ENCODE measurements at places on chromosomes 4 and X.

- no peak for DNase-seq
Measured at GRCh38 chr4:71595576-71596108, 188.2 kb downstream of the GC start.

DNA sequence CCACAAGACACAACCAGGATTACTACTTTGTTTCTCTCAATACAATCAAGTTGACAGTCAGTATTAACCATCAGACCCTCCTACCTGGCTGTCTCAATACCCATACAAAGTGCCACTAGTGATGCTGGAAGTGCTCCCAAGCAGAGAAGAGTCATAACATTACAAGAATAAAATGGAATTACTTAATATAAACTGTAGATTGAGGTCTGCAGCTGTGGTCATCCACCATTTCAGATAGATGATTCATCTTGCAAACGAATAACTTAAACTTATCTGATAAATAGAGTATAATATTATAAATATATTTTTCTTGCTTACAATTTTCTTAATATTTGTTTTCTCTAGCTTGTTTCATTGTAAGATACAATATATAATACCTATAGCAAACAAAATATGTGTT lies 1034.2 kb upstream of the PCDH10 start:
- no peak for DNase-seq

GRCh38 chr4:121358473-121358872 lies 22.3 kb downstream of the QRFPR start:
- no peak for DNase-seq

DNA sequence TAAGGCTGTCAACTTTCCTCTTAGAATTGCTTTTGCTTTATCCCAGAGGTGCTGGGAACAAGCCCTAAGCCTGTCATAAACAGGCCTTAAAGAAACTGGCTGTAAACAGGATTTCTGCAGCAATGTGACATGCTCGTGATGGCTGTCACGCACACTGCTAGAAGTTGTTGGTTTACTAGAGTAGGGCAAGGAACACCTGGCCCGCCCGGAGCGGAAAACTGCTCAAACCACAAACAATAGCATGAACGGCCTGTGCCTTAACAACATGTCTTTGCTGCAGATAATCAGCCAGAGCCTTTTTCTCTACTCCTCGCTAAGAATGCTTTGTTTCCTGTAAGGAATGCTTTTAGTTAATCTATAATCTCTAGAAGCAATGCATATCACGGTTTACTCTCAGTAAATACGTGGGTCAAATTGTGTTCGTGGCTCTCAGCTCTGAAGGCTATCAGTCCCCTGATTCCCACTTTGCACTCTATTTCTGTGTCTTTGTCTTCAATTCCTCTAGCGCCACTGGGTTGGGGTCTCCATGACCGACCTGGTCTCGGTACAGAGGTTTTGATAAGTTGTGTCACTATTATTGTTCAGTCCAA lies 318.3 kb downstream of the GLUD2 start:
- DNase-seq: no peak

- no peak for DNase-seq
Measured at GRCh38 chrX:114787061-114787460, 203.2 kb downstream of the HTR2C start.

DNA sequence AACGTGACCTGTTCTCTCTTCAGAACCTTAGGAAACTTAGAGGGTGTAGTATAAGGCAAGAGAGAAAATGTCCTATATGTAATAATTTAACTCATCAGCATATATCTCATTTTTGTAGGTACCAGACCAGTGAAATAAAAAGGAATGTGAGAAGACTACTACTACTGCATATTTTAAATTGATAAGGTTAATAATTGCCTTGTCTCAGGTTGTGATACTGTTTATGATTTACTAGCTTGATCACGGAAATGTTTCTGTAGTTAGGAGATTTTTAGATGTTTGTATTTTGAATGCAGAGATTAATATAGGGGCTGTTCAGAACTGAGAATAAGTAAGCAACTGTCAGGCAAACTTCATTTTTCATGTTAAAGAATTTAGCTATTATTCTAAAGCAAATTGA lies 1563.4 kb downstream of the C4orf33 start:
- DNase-seq: no peak

DNA sequence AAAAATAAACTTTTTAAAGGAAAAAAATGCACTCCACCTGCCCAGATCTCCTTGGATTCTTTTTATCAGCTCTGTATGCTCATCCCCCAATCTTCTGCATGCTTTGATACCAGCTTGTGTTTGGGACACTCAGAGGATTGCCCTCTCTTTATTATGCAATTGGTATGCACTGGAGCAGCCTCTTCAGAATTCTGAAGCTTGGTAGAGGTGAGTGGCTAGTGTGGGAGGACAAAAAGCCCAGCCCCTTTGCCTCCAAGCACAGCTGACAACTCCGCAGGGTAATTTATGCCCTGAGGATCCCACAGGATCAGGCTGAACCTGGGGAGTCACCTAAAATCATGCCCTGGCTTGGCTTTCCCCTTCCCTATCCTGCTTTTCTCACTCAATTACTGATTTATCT lies 16.7 kb downstream of the IL21 start:
- no peak for DNase-seq

GRCh38 chr4:73439445-73439844 lies 3.4 kb downstream of the AFP start:
- no peak for DNase-seq

- no peak for DNase-seq
Measured at GRCh38 chrX:34656467-34656841, 631 bp downstream of the TMEM47 start.

DNA sequence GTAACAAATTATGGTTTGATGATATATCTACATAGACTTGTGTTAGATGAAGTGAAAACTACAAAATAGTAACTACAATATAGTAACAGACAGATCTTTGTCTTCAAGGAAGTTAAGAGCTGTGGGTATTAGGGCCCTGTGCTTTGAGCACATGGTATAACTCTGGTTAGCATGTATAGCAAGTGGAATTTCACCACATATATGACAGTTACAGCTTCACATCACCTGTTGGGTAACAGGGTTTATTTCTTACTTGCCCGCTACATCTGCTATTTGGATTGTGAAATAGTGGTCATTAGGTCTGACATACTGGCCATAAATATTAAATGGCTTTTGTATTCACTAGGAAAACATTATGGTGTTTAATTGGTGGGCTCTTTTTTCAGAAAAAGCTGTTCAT lies 20.2 kb downstream of the OFD1 start:
- DNase-seq: no peak

- no peak for DNase-seq
Measured at GRCh38 chrX:129705988-129706387, 32.8 kb upstream of the XPNPEP2 start.

- DNase-seq: no peak
Measured at GRCh38 chr4:91488946-91489345, 814.8 kb upstream of the GRID2 start.

GRCh38 chrX:50691820-50692219 lies 122.2 kb downstream of the SHROOM4 start:
- no peak for DNase-seq

- DNase-seq: no peak
Measured at GRCh38 chr4:77342170-77342810, 185.3 kb downstream of the CCNG2 start.

DNA sequence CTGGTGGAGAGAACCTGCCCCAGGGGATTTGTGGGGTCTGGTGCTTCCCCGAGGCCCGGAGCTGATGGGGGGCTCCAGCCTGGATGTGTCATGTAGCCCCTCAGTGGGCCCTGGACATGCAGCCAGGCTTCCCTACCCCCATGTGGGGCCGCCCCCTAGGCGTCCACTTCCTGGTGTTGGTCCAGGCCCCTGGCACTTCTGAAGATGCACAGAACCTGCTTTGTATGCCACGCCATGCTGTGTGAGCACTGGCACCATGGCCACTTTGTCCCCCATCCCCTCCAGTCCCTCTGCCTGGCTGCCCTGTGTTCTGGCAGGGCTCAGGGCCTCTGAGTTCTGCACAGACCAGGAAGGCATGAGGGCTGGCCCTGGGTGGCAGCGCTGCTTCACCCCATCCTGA lies 29.2 kb downstream of the WFS1 start:
- DNase-seq: no peak

GRCh38 chr4:162056990-162057389 lies 106.8 kb downstream of the FSTL5 start:
- DNase-seq: no peak

DNA sequence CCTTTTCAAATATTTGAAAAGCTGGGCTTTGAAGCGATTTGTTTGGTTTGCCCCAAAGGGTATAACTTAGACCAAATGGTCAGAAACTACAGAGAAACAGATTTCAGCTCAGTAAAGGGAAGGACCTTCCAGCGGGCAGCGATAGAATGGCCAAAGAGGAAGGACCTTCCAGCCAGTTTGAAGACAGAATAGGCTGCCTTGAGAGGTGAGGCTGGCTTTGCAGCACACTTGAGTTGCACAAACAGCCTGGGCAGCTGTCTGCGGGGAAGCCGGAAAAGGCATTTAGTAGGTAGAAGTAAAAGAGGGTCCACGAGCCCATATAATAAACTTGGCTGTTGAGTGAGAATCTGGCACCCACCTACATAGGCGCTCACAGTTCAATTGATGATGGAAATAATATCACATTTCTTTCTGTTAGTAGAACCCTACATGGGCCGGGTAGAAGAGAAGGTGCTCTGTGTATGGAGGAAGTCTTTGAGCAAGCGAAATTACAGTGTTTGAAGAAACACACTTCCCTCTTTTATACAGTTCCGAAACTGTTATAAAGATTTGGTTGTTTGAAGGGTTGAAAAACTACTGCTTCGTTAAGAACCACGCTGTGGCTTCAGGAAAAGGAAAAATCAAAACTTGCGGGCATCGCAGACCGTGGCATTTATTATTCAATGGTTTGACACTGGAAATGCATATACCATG lies 75.0 kb upstream of the SORBS2 start:
- no peak for DNase-seq

GRCh38 chr4:6961496-6962210 lies 52.0 kb downstream of the TBC1D14 start:
- no peak for DNase-seq

DNA sequence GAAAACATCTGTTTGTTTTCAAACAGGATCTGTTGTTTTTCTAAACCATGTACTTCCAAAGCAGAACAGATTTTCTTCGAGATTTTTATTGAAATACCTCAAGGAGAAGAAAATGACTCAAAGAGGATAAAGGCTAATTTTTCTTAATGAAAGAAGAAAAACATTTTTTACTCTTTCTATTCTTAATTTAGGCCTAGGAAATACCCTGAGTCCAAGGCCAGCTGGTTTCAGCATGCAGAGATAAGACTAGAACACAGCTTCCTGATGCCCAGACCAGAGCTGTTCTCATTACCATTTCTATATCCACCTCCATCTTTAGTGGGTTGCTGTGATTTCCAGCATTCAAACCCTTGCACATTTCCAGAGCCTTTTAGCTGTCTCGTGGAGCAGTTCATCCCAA lies 18.3 kb downstream of the GAB1 start:
- no peak for DNase-seq

DNA sequence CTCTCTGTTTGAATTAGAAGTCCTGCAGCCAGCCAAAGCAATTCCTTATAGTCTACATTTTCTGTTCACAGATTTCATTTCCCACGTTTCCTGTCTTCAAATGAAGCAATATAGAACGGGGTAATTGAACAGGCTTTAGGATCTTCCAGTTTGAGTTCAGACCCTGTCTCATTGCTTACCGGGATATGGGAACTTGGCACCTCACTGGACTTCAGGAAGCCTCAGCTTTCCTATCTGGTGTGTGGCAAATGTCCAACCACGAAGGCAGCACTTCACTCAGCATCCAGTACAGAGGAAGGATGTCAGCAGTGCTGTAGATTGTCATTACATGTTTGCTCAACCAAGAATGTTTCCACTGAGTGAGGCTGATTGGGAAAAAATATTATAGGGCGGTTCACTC lies 271.1 kb upstream of the ZFP42 start:
- DNase-seq: no peak

- DNase-seq: no peak
Measured at GRCh38 chrX:139642241-139642927, 65.6 kb downstream of the MCF2 start.

- no peak for DNase-seq
Measured at GRCh38 chr4:170729236-170729635, 639.5 kb upstream of the AADAT start.

DNA sequence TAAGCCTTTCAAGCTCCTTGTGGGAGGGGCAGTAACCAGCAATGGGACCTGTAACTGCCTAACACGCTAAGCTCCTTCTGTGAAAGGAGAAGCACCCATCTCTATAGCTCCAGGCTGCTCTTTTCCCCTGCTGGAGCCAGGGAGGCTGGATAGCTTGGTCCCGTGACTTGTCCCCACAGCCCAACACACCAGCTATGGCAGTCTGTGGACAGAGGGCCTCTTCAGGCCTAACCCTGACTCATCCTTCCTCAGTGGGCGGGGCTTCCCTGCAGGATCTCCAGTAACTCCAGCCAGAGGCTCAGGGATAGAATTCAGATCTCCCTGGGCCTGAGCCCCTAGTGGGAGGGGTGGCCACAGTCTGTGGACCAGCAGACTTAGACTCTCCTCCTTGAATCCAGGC lies 1290.1 kb downstream of the PCDH7 start:
- no peak for DNase-seq

- DNase-seq: no peak
Measured at GRCh38 chr4:6657242-6658208, 17.0 kb downstream of the MRFAP1 start.

- no peak for DNase-seq
Measured at GRCh38 chr4:169229571-169230028, 41.2 kb downstream of the SH3RF1 start.

DNA sequence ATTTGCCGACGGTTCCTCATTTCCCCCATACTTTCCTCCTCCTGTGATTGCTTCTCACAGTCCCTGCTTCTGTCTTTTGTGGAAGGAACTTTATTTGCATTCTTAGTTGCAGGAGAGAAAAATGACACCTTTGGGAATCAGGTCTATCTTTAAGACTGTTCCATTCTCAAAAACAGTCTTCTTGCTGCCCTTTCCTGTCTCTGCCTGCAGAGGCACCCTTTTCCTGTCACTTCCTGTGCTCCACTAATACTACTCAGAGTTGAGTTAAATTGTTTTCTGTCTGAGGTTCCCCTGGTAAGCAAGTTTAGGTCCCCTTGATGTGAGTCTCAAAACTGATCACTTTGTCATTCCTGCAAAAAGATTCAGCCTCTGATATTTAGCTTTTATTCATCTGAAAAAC lies 208.8 kb upstream of the CLNK start:
- no peak for DNase-seq

GRCh38 chr4:81903212-81903611 lies 431.5 kb upstream of the RASGEF1B start:
- no peak for DNase-seq

DNA sequence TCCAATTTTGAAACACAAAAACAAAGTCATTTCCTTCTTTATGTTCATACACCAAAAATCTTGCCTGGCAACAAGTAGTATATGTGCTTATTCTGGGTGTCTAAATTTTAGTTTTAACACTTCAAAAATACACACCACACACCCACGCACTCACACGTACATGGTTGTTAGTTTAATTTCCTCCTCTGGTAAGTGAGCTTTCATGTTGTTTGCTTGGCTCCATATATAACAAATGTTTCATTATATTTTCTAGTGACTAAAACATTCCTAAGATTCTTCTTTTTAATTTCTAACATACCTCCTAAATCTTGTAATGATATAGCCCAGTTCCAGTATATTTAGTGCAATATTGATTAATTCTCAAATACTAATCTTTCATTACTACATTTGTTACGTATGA lies 80.9 kb downstream of the PRDM5 start:
- DNase-seq: no peak

GRCh38 chr4:128663325-128663724 lies 146.2 kb upstream of the JADE1 start:
- DNase-seq: no peak

Measured in activated gamma-delta T cell treated with Interleukin-2 at 50 U/mL for 16 hours (primary cell).